NCI-H2029 (cell line): ENCODE measurements at places on chromosomes 3 and 15.

- no peak for DNase-seq
Observed at GRCh38 chr3:13598926-13599886, 50.3 kb downstream of the FBLN2 start.

DNA sequence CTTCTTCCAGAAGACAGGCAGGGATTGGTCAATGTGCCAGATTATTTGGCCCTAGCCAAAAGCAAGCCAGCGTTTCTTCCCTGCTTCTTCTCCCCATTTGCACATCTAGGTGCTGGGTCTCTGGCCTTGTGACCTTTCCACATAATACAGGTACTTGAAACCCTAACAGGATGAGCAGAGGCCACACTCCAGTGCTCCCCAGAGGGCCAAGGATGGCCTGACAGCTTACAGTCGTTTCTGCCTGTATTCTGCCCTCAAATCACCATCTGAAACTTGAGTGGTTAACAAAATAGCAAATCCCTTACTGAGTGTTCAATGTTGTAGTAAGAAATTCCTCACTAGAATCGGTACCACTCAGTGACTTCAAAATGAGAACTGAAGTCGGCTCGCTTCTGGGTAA, 29.1 kb downstream of the MKRN2 start:
- DNase-seq: no peak

GRCh38 chr3:52771702-52772101, 962 bp upstream of the NEK4 start:
- no peak for DNase-seq

GRCh38 chr15:38242055-38242454, 10.6 kb upstream of the SPRED1 start:
- no peak for DNase-seq

DNA sequence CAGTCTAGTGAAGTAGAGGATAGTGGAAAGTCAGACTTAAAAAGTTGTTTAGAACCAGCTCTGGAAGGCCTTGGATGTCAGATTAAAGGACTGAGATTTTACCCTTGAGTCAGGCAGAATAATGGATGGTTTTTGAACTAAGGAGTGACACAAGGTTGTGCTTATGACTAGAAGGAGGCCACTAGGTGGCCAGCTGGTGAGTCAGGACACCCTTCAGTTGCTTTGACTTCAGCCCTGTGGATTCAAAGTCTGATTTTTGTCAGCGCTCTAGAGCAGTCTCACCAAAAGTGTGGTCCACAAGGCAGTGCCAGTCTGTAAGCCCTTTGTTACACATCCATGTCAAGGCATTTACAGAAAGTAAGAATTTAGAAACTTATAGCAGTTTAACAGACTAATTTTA, 3.8 kb upstream of the GABPB1 start:
- no peak for DNase-seq

DNA sequence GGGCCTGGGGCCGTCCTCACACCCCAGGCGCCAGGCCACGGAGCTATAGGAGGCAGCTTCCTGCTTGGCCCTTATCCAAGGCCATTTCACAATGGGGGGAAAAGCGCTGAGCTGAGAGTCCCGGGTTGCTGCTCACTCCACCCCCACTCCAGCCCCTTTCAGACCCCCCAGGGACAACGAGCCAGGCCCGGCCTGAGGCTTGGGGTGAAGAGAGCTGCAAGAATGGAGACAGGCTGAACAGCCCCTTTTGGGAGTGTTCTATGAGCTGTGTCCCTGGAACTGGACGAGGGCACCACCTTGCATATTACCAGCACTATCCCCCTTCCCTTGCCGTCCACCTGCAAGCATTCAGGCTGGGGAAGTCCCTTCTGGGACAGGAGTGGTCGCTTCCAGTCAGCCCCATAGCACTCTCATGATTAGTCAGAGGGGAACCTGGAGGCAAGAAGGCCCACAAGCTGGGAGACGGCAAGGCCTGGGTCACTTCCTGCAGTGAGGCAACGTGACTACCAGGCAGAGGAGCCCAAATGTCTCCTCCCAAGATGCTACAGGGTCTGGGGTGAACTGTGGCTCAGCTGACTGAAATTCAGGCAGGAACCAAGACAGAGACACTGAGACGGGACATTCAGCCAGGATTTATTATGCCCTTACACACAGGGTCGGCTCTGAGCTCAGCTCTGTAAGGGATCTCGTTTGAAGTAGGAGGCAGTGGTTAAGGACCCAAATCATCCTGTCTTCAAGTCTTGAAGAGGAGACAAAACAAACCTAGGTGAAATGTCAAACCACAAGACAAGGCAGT, 8.6 kb upstream of the SRP14 start:
- DNase-seq: peak; percentile 49

DNA sequence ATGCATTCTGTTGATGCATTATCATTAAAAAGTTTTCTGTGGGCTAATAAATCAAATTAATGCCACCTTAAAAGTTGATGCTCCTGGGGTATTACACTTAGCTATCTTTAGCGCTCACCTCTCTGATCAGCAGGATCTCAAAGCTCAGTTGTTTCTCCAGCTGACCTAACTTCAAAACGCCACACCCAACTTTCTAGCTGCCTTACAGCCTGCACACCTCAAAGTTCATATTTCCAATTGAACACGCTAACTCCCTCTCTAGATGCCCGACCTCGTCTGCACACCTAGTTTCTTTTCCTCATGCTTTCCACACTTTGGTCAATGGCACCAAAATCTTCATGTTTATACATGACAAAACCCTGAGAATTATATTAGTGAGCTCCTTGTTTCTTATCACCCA, 98.2 kb upstream of the AGTR1 start:
- DNase-seq: no peak

DNA sequence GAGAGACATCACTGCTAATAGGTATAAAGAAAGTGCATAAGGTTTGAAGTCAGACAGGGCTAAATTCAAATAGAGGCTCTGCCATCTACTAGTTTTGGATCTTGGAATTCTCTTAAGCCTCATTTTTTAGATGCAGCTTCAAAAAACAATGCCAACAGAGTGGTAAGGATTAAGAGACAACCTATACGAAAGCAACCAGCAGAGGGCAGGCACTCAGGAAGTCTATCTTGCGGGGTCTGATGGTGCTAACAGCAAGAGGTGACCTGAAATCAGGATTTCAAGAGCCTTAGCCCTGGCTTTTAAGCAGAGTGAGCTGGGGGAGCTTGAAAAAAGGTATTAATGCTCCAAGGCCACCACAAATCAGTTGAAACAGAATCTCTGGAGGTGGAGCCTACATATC, 40.7 kb downstream of the LDHAL6B start:
- DNase-seq: no peak

- DNase-seq: no peak
Observed at GRCh38 chr3:186248850-186249249, 113.2 kb downstream of the DGKG start.

GRCh38 chr3:103089758-103090157, 654.9 kb downstream of the ZPLD1 start:
- DNase-seq: no peak

DNA sequence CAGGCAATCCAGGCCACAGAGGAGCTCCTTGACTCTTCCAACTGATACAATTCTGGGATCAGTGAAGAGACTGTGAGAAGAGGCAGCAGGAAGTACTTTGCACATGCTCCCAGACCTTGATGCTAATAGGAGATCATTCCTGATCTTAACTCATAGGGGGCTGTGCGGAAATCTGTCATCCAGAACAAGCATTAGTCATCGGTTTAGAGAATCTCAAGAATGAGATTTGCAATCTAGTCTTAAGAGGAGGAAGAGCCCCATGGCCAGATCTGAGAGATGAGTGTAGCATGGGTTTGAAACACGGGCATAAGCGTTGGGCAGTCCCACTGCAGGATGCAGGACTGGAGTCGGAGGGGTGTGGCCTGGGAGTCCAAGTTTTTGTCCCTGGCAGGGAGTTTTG, 1081.1 kb downstream of the NAALADL2 start:
- DNase-seq: no peak

GRCh38 chr15:41401904-41402267, 410 bp downstream of the NDUFAF1 start:
- no peak for DNase-seq

DNA sequence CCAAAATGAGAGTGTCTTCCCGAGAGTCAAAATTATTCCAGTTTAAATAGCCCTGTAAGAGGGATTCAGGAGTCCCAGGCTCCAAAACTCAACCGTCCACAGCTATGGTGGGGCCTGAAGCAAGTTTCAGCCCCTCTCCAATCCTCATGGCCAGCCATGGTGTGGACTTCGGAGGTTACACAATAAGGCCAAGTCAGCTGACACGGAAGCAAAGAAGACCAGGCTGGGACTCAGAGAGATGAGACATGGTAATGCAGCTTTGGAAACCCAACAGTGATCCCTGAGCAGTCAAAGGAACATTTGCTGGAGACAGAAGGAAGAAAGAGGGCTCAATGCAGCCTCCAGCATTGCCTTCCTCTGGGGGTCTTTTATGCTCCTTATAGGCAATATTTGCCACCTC, 324.6 kb upstream of the TLE3 start:
- no peak for DNase-seq

DNA sequence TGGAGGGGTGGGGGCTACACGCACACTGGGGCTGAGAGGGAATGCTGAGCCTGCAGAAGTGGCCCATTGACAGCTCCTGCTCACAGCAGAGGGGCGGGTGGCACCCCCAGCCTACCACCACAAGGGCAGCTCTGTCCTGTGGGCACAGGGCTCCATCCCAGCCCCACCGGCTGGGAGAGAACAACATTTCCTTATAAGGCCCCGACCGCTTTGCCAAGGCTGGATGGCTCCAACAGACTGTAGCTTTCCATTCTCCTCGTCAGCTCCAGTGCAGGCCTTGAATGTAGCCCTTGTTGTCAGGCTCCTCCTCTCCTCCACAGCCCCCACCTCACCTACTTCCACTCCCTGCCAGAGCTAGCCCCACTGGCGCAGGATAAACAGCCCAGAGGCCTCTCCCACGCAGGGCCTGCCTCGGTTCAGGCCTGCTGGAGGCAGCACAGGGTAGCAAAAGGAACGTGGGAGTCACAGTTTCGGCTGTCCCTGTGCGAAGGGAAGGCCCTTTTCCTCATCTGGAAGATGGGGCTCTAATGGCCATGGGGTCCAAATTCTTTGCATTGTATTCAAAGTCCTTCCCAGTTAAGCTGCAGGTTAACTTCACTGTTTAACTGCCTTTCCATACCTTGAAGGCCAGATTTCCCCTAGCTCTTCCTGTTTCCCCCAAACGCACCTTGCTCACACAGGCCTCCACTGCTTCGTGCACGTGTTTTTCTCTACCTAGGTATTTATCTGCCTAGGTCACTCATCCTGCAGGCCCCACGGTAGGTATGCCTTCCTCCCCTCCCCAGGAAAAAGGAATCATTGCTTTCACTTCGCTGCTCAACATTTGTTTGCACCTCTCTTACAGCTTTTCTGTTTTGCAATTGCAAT, 101.6 kb upstream of the LPP start:
- DNase-seq: peak; percentile 47

DNA sequence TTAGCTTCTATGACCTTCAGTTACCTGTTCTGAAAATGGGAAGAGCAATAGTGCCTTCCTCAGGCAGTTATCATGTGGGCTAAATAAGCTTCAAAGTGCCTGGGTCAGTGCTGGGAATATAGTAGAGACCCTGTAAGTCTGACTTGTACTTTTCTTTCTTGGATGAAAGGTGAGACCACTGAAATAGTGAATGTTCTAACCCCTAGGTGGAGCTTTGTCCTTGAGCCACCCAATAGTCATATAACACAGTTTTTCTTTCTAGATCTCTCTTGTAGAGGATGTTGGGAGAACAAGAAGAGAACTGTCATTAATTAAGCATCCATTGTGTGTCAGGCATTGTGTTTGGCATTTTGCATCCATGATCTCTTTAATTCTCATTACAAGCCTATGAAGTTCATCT, 13.0 kb upstream of the BFSP2 start:
- no peak for DNase-seq

- no peak for DNase-seq
Observed at GRCh38 chr3:56361731-56362130, 106.5 kb downstream of the ERC2 start.

DNA sequence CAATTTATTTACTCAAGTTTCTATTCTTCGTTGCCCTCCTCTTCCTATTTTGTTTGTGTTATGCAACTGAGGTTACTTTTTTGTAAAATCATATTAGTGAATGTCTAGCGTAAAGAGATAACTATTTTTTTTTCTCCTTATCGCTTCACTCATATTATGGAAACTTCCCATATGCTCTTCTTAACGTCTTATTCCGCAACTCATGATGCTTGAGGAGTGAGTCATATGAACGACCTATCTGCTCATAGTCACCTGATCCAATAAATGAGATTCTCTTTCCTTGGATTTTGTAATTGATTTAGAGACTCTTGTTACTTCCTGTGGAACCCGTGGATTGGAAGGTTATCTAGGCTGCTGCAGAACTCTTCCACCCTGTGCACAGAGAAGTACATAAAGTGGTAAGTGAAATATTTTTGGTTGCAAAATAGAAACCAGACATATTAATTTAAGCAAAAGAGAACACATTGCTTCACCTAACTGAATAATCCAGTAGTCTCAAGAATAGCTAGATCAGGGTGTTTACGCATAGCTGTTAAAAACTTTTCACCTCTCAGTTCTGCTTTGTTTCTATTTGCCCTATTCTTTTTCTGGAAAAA, 719.3 kb upstream of the SGO1 start:
- no peak for DNase-seq

DNA sequence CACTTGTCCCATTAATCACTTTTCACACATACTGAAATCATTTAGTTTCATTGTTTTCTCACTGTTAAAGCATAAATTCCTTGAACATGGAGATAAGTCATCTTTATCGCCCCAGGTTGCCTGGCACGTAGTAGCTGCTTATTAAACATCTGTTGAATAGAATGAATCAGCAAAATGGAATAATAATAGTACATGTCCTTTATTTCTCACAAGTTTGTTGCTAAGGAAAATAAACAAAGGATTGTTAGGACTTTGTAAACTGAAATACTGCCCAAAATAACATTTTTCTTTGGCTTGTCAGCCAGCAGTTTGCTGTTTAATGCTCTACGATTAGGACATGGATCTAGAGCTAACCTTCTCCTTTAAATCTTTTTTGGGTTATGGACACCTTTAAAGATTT, 17.9 kb downstream of the SLC35A5 start:
- DNase-seq: no peak

DNA sequence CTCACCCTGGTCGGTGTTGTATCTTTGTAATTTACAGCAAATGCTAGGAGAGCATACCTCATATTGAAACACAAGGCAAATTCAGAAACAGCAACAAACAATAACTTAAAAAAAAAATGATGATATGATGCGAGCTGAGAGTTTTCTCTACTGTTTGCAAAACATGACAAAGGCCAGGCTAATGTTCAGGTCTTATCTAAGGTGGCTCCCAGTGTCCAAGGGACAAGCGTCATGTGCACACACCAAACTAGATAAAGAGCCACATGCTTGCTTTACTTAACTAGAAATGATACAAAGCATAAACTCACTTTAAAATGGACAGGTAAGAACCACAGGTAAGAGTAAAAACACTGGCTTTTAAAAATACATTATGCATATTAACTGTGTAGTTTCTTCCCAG, 375.9 kb downstream of the FOXP1 start:
- DNase-seq: no peak

DNA sequence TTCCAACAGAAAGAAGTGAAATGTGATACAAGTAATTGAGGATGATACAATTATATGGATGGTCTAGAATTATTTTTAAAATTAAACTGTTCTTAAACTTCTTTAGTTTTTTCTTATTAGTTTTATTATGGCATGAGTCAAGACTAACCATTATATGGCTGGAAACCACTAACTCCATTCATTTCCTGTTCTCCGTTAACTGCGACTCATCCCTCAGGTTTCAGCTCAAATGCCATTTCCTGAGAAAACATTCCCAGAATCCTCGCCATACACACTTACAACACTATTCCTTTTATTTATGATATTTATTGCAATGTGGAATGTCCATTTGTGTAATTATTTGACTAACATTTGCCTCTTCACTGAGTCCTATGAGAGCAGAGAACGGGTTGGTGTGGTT, 394.1 kb downstream of the SOX2 start:
- DNase-seq: no peak

- peak; percentile 60 for DNase-seq
Observed at GRCh38 chr3:38473229-38473628, 19.5 kb downstream of the ACVR2B start.
